ENCODE measurements at places on chromosomes 4 and X.

GRCh38 chr4:3253808-3254207 is 4.8 kb downstream of the MSANTD1 start:
- DNase-seq, result no peak

DNA sequence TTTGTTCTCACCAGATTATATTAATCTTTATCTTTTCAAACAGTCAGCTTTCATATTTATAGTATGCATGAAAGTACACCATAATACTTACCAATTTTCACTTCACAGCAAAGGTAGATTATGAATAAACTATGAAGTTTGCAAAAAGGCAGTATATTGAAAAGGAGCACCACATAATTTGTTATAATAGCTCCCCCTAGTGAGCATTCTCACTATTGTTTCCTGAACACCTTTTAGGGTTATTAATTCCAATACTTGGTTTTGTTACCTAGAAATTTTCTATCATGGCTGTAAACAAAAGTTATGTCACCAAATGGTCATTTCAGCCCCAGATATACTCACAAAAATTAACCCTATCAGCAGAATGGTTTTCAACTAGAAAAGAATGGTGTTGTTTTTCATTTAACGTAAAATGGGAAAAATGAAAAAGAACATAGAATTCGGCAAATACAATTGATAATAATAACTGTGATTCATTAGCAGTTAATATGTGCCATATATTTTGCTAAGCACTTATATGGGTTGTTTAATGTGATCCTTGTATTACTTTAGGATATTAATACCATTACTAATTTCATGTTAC is 30.2 kb upstream of the NKX6-1 start:
- DNase-seq, result no peak

- DNase-seq, result no peak
These were observed 276.1 kb downstream of the CFAP299 start for GRCh38 chr4:80611678-80611979.

DNA sequence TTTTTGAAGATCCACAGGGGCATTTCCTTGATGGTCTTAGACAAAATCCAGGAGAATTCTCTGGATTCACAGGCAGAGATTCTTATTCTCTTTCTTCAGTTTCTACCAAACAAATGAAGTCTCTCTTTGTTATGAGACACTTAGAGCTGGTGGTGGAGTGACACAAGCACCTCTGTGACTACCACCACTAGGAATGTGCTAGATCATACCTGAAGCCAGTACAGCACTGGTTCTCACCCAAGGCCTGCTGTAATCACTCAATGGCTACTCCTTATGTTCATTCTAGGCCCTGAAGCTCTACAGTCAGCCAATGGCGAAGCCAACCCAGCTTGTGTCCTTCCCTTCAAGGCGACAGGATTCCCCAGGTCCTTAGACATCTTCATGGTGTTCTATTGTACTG is 482.3 kb downstream of the TRAM1L1 start:
- no peak for DNase-seq

DNA sequence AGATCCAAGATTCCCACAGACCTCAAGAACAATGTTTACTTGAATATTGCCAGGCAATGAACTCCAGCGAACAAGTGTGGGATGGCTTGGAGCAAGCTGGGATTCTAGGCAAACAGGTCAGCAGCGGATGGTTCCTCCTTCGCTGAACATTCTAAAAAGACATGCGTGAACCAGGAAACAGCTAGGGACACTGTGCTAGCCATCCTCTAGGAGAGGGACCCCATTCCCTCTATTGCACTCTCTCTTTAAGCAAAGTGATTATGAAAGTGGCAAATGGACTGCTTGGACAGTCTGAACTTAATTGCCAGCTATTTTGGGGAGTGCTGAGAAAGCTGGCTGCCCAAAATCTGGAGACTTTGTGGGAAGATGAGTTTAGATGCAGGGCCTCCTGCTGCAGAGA is 29.9 kb upstream of the TEC start:
- DNase-seq, result no peak

DNA sequence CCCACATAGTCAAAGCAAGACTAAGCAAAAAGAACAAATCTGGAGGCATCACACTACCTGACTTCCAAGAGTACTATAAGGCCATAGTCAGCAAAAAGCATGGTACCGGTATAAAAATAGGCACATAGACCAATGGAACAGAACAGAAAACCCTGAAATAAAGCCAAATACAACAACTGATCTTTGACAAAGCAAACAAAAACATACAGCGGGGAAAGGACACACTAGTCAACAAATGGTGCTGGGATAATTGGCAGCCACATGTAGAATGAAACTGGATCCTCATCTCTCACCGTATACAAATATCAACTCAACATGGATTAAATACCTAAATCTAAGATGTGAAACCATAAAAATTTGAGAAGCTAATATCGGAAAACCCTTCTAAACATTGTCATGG is 819.3 kb upstream of the FRG1 start:
- DNase-seq, result no peak

- DNase-seq, result no peak
These were observed 208.7 kb downstream of the CHIC2 start for GRCh38 chr4:53855581-53856250.

DNA sequence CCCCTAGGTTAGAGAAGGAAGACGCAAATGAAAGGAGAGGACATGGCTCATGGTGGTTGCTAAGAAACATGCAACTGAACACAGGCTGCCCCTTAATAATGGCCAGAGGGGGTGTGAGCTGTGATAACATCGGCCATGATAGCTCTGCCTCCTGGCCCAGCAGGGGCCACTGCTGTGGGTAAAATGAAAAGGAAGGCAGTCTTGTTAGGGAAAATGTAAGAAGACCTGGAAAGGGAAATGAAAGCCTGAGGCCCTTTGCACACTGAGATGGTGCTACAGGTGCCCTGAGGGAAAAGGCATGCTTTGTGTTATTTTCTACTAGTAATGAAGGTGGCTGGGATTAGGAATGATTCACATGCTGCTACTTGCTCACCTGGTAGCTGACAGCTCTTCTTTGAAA is 123.6 kb upstream of the MID1 start:
- no peak for DNase-seq

DNA sequence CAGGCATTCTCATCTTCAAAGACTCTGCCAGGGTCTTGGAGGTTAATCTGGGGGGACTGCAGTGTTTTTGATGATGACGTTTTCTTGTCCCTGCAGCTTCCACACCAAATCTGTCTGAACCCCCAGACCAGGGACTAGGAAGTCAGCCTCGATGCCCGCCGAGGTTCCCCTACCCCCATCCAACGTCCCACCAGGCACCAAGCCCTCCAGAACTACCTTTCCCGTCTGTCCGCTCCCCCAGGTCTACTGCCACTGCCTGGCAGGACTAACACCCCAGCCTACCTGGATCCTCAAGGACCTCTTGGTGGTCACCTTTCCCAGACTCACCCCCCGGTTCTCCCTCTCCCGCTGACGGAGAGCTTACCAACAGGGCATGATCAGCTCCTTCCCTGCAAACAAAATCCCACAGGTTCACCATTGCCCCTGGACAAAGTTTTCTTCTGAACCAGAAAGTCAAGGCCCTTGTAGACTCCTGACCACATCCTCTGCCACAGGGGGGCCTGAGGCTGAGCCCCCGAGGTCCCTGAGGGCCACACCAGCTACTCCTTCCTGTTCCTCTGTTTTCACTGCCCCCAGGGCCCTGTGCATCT is 40.9 kb downstream of the HMX1 start:
- no peak for DNase-seq

DNA sequence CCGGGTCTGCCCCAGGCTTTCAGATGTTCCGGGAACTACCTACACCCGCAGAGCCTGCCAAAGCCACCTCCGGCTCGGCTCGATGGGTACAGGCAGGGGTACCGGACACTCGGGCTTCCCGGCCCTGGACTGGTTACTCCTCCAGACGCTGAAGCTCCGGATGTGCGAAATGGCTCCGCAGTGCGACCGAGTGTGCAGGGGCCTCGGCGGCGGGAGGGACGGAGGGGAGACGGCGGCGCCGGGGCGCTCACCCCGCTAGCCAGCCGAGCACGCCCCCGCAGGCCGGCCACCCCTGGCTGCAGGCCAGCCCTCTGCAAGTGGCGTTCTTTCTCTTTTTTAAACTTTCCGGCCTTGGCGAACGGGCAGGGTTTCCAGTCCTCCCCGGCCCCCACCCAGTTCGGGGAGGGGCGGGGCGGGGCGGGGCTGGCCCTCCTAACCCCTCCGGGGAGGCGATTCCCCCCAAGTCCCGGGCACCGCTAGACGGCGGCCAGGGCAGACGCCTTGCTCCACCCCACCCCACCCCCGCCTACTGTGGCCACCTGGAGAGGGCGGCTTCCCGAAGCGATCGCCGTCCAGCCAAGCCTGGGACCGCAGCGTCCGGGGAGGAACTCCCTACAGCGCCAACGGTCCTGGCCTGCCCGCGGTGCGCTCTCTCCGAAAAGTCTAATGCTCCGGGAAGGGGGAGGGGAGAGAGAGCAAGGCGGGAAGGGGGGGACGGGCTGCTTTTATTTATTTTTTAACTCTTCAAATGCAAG is 7.5 kb downstream of the BCOR start:
- DNase-seq, result no peak

DNA sequence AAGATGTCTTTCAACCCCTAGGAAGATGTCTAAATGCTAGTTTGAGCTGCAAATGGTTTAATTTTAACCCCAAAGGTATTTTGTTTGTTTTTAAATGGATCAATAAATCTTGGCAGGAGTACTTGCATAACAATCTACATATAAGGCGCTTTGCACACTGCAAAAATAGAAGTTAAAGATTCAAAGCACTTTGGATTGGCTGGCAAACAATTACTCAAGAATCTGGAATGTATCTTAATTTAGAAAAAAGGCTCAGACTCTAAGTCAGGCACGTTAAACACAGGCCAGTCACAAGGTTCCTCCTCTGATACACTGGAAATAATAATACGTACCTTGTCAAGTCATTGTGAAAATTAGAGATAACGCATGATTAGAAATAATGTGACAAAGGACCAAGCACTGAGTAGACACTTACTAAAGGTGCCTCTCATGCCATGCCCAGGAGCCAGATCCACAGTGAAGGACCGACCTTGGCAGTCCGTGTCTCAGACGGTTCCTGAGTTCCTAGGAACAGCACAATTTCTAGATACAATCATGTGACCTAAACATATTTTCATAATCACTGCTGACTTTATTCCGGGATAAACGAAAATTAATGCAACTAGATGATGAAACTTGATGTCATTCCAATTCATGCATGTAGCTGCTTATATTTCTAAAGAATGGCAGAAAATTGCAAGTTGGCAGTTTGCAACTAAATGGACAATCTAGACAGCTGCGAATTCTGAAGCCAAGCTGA is 49.6 kb downstream of the PROM1 start:
- no peak for DNase-seq

DNA sequence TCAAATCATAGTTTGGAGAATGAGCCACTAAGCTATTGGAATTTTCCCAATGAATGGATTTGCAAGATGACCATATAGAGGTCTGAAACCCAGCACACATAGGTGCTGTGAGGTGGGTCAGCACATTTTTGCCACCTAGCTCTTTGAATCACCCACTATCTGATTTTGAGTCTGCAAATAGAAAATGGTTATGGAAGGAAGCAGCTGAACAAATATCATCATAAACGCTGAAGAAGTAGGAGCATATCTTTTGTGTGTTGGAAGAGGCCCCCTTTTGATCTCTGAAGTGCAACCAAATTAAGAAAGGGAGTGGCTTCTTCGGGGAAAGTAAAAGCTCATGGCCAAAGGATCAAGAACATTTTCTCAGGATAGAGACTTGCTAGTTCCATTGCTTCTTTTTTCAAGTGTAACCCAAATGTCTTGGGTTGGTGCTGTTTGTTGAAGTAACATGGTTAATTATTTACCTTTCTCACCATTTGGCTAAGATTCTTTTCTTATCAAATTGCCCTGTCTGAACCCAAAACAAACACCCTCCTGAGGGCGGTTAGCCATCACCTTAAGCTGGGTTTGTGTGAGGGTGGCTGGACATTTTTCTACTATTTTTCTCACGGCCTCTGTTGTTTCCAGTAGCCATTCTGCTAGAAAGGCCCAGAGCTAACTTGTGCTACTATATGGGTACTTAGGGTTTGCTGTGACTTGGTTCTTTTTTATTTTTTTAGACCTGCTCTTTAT is 18.4 kb upstream of the SORBS2 start:
- no peak for DNase-seq

GRCh38 chr4:6714954-6715353 is 1.0 kb upstream of the BLOC1S4 start:
- DNase-seq, result no peak

GRCh38 chrX:136380010-136380769 is 79.4 kb downstream of the ADGRG4 start:
- DNase-seq, result no peak

DNA sequence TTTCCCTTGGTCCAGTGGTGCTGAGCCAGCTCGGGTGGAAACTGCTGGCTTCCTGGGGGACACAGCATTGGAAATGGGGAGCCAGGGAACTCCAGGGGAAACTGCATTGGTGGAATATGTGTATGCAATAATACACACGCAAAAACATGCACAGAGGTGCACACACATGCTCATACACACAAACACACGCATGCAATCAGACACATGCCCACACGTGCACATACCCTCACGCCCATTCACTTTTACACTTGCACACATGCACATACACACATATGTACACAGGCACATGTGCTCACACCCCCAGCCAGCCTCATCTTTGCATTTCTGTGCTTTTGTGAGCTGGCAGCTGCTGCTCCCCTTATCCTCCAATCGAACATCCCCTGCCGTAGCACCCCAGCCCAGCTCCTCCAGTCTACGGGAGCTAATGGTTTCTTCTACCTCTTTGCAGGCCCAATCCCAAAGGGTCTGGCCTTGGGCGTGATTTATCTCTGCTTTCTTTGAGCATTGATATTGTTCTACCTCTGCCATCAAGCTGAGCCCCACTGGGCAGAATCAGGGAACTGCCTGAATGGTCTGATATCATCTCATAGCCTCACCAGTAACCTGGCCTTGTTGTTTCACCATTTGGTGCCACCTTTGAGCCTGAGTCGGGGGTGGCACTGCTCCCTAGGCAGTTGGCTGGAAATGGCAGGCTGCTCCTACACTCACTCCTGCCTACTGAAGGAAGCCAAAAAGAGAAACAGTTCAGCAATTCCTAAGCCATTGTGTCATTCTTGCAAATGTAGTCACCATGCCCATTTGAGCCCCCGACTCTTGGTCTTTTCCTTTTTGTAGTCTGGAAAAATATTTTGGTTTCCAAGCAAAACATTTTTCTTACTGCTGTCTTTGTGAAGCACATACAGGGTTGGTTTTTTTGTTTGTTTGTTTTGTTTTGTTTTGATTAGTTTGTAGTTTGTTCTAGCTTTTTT is 104.4 kb upstream of the MAMLD1 start:
- DNase-seq, result no peak

DNA sequence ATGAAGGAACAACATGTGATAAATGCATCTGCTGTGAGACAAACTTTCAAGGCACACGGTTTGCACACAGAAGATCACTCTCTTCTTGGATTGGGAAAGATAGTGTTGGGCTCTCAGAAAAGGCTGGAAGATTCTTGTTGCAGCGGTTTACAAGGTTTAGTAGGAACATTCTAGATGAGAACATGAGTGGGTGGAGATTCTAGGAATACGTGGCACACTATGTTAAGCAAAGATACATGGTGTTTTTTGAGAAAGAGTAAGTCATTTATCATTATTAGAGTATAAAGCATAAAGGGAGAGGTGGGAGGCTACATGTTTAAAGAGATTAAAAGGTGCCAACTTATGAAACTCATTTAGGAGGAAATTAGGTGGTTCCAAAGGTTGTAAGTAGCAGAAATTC is 348.8 kb upstream of the HS3ST1 start:
- DNase-seq, result no peak

Data from stimulated activated CD4-positive, alpha-beta T cell treated with anti-CD3 and anti-CD28 coated beads, Interleukin-1b, Interleukin-23, amount 100 ng/mL, for 24 hours (primary cell).